ENCODE measurements at places on chromosomes 12 and 14.

- no peak for DNase-seq
These were observed 13.4 kb upstream of the FRMD6 start for GRCh38 chr14:51638071-51638944.

DNA sequence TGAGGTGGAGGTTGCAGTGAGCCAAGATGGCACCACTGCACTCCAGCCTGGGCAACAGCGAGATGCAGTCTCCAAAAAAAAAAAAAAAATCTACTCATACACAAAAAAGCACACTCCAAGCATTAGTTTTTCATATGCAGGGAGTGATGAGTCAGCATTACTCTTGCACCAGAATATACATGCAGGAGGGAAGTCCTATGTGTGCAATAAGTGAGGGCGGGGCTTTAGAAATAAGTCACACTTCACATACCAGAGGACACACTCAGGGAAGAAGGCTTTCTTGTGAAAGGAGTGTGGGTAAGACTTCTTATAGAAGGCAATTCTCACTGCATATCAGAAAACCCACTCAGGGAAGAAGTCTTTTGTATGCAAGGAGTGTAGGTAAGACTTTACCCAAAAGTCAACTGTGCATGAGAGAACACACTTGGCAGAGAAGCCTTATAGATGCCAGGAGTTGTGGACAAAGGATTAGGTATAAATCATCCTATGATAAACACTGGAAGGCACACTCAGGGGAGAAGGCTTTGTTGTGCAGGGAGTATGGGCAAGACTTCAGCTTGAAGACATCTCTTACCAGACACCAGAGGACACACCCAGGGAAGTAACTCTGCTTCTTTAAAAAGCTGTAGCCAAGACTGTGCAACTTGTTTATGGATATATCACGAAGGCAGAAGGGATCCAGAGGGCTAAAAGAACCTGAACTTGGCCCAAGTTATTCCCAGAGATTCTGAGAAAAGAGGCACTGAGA is 50.5 kb downstream of the ATF7 start:
- DNase-seq = no peak

DNA sequence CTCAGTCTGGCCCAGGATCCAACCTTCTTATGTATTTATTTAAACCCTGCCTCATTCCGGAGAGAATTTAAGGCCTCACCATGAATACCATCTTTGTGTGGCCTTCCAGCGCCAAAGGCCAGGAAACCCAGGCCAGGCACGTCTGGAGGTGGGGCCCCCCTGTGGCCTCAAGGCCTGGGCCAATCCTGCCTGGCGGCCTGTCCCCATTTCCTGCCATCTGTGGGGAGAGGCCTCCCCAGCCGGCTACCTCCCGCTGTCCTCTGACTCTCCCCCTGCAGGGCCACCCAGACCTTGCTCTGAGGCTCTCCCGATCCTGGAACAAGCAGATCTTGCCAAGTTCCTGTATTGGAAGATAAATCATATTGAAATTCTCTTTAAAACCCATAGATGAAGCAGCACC is 37.4 kb upstream of the MEG3 start:
- DNase-seq = no peak

- DNase-seq = no peak
These were observed 10.5 kb upstream of the SSTR1 start for GRCh38 chr14:38197001-38197783.

- no peak for DNase-seq
These were observed 139.3 kb downstream of the PTPN11 start for GRCh38 chr12:112557951-112558630.

DNA sequence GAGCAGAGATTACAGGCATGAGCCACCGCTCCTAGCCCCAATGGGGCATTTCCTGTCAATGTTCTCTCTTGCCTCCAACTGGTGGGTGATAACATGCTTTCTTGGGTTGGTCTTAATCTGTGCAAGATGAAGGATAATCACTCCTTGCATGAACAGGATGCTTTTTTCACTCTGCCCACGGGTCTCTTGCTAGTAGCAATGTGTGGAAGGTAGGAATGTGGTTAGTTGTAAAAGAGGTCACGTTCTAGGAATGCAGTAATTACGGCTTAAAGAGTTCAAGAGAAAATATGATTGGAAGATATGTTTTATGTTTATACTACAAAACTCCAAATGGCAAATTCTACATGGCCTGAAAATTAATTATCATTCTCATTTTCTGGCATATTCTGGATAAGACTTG is 10.5 kb downstream of the RNASE10 start:
- no peak for DNase-seq

DNA sequence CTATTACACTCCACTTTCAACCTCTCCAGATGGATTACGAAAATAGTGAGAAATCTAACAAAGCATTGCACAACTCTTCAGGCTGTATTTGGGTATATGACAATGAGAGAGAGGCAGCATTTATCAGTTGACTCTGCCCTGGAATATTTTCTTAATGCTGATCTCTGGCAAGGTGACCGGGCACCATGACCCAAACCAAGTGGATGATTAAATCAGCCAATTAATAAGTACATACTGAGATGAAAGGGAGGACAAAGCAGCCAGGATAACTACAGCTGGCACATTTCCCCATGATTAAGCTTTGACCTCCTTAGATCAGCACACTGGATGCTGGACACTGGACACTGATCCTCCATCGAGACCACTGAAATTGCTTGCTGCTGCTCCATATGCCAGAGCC is 218.2 kb downstream of the ASCL1 start:
- no peak for DNase-seq

GRCh38 chr12:2262449-2262848 is 209.7 kb downstream of the CACNA1C start:
- DNase-seq = no peak

- no peak for DNase-seq
These were observed 17.5 kb downstream of the RASSF3 start for GRCh38 chr12:64627771-64628170.

DNA sequence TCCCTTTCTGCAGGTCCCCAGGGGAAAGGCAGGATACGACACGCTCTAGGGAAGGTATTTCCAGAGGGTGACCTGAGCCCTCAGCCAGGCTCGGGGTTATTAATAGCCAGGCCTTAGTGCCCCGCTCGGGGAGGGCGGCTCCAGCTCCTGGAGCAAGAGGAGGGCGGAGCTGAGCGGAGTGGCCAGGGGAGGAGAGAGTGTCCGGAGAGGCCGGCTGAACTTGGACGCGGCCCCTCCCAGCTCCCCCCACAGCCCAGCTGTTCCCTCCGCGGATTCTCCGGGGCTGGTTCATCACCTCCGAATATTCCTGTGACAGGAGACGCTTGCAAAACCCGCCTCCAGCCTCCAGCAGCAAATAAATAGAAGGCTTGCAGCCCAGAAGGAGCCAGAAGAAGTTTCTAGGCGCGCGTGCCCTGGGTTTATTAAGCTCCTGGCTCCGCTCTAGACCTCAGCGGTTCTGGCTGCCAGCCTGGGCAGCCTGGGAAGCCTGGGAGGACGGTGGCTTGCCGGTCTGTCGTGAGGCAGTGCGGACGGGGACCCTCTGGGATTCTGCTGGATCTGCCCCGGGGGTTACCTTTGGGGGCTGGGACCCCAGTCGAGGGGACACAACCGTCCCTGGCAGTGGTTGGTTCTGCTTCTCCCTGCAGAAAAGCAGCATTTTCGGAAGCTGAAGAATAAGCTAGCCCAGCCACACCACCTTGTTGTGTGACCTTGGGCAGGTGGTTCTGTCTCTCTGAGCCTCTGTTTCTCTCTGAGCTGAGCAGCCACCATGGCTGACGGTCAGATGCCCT is at the start of gene HSPB8:
Gene HSPB8 (plus strand): TSS at position 388 of the 791 bp plus-strand sequence. CDS start 382 bp downstream, at position 770.
- DNase-seq = no peak

- no peak for DNase-seq
These were observed 76.3 kb downstream of the PHLDA1 start for GRCh38 chr12:75955251-75955650.

GRCh38 chr14:80987235-80988032 is 32.0 kb downstream of the TSHR start:
- DNase-seq = peak; percentile 33

DNA sequence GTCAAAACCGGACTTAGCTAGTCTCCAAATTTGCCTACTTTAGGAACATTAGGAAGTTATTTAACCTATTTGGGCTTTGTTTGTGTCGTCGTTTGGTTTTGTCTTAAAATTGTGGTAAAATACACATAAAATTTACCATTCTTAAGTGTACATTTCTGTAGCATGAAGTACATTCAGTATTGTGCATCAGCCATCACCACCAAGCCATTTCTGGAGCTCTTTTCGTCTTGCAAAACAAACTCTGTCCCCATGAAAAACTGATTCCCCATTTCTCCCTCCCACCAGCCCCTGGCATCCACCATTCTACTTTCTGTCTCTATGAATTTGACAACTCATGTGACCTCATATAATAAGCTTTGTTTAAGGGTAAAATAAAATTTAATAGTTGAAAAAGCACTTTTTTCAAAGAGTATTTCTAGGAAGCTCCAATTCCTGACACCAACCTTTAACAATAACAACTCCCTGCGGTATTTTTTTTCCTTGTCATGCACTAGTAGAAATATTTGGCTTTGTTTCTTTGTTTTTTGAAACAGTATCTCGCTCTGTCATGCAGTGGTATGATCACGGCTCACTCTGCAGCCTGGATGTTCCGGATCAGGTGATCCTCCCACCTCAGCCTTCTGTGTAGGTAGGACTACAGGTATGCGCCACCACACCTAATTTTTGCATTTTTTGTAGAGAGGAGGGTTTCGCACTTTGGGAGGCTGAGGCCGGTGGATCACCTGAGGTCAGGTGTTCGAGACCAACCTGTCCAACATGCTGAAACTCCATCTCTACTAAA is 3.6 kb upstream of the UBC start:
- DNase-seq = no peak

Data from stimulated activated CD8-positive, alpha-beta memory T cell treated with anti-CD3 and anti-CD28 coated beads, Interleukin-4, amount 100 ng/mL, for 1 hour (primary cell).